GM06990 (cell line): ENCODE measurements at places on chromosomes 3 and 15.

- DNase-seq: no peak
Measured at GRCh38 chr3:56874269-56874668, 72.5 kb upstream of the ARHGEF3 start.

DNA sequence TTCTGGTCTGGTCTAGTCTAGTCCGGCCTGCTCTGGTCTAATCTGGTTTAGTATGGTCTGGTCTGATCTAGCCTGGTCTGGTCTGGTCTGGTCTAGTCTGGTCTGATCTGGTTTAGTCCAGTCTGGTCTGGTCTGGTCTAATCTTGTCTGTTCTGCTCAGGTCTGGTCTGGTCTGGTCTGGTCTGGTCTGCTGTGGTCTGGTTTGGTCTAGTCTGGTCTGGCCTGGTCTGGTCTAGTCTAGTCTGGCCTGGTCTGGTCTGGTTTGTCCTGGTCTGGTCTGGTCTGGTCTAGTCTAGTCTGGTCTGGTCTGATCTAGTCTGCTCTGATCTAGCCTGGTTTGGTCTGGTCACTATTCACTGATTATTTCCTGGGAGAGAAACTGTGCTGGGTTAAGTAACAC, 84.1 kb upstream of the PRR23E start:
- no peak for DNase-seq

- DNase-seq: no peak
Measured at GRCh38 chr3:127723011-127723567, 50.3 kb downstream of the ABTB1 start.

DNA sequence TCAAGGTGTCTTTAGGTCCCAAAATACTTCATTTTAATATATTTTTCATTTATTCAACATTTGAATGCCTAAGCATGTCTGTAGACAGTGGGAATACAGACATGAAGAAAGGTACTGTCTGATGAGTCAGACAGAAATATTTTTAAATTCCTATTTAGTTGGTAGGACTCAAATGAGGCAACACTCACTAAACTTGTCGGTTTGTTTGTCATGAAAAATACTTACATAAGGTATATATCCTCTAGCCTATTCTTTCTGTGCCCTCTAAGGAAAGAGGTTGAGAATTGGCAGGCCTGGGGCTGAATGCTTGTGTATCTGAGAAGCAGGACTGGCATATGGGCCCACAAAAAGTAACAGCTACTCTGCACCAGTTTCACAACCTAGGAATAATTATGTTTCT, 423.6 kb upstream of the MDFIC2 start:
- DNase-seq: no peak

DNA sequence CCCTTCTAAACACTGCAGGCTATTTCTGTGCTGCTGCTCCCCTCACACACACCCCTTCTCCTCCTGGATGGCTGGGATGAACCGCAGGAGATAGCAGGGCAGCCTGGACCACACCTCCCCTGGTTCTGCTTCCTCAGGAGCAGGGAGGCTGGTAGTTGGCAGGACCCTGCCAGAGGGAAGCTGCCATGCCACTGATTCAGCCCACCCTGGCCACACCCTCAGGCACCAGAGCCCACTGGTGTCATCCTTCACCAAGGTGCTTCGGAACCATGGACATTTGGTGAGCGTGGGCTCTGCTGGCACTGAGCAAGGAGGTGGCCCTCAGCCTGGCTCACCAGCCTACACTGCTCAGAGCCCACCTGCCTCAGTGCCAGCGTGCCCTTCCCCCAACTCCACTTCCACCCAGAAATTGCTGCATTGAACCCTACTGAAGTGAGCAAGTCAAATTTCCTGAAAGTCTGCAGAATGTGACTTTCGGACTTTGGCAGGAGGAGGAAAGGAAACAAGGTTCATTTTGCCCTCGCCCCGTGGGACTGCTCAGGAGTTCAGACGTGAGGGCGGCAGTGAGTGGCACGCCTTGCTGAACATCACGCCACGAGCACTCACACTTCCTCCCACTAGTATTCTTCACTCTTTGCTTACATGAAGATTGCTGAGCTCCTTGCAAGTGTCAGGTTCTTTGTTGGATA, 26.3 kb downstream of the BMF start:
- no peak for DNase-seq
